ENCODE measurements at places on chromosomes 16 and 17. TPM values are rescaled to one million over a fixed set of nuclear protein-coding genes. Genes with fewer than 3 reads are reported as not detected.

Gene SMTNL2
- 0.36 TPM for total RNA-seq

Gene RRAD
- total RNA-seq: 12.3 TPM

Gene ABI3
- not detected for total RNA-seq

Gene CIBAR2
- total RNA-seq: not detected
